ENCODE measurements at places on chromosomes 6 and 20.

- no peak for DNase-seq
Measured at GRCh38 chr6:52946306-52946705, 36.8 kb upstream of the GSTA3 start.

DNA sequence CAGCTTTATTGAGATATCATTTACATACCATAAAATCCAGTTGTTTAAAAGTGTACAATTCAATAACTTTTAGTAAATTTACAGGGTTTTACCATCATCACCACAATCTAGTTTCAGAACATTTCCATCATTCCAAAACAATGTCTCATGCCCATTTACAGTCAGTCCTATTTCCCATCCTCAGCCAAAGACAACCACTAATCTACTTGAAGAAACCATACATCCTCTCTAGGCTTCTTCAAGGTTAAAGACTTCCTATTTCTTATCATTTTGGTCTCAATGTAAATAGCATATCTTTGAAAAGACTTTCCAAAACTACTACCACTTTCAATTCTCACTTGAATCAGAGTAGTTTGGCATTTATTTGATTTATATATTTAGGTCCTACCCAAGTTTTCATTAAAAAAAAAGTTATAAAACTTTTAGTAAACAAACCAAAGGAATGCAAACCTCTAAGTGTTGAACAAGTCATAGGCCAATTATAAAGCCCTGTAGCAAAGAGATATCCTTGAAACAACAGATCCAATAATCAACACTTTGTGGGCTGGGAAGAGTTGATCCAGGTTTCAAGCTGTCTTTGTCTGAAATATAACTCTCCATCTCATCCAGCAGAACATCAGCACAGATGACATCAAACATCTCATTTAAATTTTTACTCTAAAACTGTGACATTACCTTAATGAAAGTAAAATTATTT, 211.3 kb upstream of the RUNX2 start:
- no peak for DNase-seq

DNA sequence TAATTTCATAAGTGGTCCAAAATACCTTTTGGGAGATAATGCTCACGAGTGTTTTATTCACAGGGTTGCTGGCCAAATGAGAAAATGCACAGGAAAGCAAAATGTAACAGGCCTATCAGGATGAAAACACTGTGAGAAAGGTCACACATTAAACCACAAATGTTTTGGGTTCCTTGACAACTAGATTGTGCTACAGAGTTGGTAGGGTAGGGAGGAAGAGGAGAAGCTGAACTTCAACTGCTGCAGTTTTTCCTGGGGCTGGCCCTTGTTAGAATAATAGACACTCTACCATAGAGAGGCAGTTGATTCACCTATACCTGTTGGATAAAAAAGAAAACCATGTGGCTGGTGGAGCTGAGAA, 28.1 kb upstream of the PAQR8 start:
- no peak for DNase-seq

- DNase-seq: no peak
Measured at GRCh38 chr6:149336609-149336928, 19.1 kb downstream of the TAB2 start.

DNA sequence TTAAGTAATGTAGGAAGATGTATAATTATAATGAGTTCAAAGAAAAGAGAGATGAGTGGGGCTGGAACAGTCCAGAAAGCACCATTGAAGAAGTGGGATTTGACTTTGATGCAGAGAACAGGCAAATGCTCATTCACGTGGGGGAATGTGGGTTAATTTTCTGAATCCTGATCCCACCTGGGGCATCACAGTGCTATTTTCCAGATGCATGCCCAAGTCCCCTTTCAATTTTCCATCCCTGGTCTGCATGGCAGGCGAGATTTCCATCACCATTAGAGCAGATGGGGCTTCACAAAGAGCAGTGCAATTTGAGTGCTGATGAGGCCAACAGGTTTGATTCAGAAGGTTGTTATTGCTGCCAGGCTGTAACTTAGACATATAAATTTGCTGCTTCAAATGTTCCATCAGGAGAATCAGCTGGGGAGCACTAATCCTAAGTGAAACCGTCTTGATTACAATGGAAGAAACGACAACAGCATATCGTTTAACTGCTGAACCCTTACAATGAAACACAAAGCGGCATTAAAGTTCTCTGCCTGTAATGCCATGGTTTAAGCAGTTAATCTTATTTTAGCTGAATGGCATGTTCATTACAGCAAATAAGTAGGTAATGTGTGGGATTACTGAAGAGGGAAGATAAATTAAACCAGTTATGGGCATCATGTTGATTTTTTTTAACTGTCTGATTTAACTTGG, 45.2 kb downstream of the OSTM1 start:
- no peak for DNase-seq
